Lung (tissue), 17 donors: ENCODE measurements at places on chromosomes 5 and 9. TPM values are rescaled to one million over a fixed set of nuclear protein-coding genes. Genes with fewer than 3 reads are reported as not detected.

Gene DNLZ
- 13.1 TPM for polyA plus RNA-seq

Gene LPCAT1
- polyA plus RNA-seq: 669 TPM

Gene TXNDC8
- not detected for polyA plus RNA-seq

Gene MEGF9
- polyA plus RNA-seq: 39.2 TPM

Gene POU4F3
- polyA plus RNA-seq: not detected

Gene PTTG1
- 13.7 TPM for polyA plus RNA-seq

Gene ANXA2R
- polyA plus RNA-seq: 5.2 TPM

Gene MARCHF3
- 16.0 TPM for polyA plus RNA-seq

Gene PPP3R2
- not detected for polyA plus RNA-seq

Gene CRAT
- polyA plus RNA-seq: 10.4 TPM

Gene PCDHB13
- 0.59 TPM for polyA plus RNA-seq

Gene UGT3A1
- polyA plus RNA-seq: not detected

- no peaks in the 10 kb centered on the region for H3K4me1 ChIP-seq
- H3K36me3 ChIP-seq: no peaks in the 10 kb centered on the region
- no peak overlapping the region for H3K4me3 ChIP-seq
- H3K27ac ChIP-seq: no peak overlapping the region
- DNase-seq: no peak
- H3K27me3 ChIP-seq: no peaks in the 10 kb centered on the region
These were observed 237.8 kb upstream of the EDIL3 start for GRCh38 chr5:84622461-84622860.

GRCh38 chr9:106916466-106917235 lies 53.7 kb downstream of the ZNF462 start:
- DNase-seq: peak; percentile 52
- no peaks in the 10 kb centered on the region for H3K36me3 ChIP-seq
- peaks cover 28% of the 10 kb centered on the region for H3K4me1 ChIP-seq
- H3K4me3 ChIP-seq: no peak overlapping the region
- H3K27me3 ChIP-seq: no peaks in the 10 kb centered on the region

DNA sequence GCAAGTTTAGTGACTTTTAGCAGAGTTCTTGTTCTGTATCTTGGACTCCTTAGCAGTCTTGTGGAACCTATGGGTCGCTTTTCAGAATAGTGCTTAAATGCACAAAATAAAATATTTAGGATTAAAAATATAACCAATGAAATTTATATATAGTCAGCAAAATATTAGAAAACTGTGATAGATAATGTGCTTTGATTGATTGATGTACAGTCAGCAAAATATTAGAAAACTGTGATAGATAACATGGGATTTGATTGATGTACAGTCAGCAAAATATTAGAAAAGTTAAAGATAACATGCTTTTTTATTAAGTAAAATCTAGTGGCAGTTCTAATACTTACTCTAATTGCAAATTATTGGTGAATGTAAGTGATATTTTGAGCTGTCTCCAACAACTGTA lies 16.1 kb downstream of the PALM2AKAP2 start:
- H3K27ac ChIP-seq: no peak overlapping the region
- H3K27me3 ChIP-seq: no peaks in the 10 kb centered on the region
- H3K36me3 ChIP-seq: no peaks in the 10 kb centered on the region
- no peak overlapping the region for H3K4me3 ChIP-seq
- H3K4me1 ChIP-seq: peaks cover 54% of the 10 kb centered on the region

- no peak overlapping the region for H3K4me3 ChIP-seq
- H3K4me1 ChIP-seq: no peaks in the 10 kb centered on the region
- H3K27me3 ChIP-seq: no peaks in the 10 kb centered on the region
- no peak overlapping the region for H3K27ac ChIP-seq
These were observed 116.0 kb downstream of the TENT4A start for GRCh38 chr5:6829150-6829784.

DNA sequence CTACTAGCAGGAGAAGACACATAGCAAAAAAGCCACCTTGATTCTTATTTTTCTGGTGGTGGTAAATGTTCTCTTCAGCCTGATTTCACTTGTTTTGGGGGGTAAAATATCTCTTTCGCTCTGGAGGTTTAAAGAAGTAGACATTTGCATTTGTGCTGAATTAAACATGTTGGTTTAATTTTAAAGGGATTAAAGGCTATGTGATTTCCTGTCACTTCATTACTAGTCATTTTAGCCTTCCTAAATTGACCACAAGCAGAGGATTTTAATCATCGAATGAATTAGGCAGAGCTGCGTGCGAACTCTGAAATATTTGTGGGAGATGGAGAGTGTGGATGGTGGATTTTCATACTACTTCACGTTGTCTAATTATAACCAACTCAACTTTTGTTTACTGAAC lies 4.8 kb downstream of the RASGRF2 start:
- DNase-seq: no peak
- H3K27me3 ChIP-seq: peaks cover 56% of the 10 kb centered on the region
- peaks cover 13% of the 10 kb centered on the region for H3K4me1 ChIP-seq
- no peaks in the 10 kb centered on the region for H3K36me3 ChIP-seq
- H3K27ac ChIP-seq: no peak overlapping the region

- H3K27ac ChIP-seq: no peak overlapping the region
- H3K4me3 ChIP-seq: no peak overlapping the region
- DNase-seq: no peak
These were observed 26.1 kb downstream of the POU5F2 start for GRCh38 chr5:93715327-93715726.

GRCh38 chr5:57166276-57166675 lies 7.6 kb upstream of the GPBP1 start:
- no peaks in the 10 kb centered on the region for H3K4me1 ChIP-seq
- H3K36me3 ChIP-seq: no peaks in the 10 kb centered on the region
- H3K27me3 ChIP-seq: no peaks in the 10 kb centered on the region

- peaks cover 46% of the 10 kb centered on the region for H3K4me1 ChIP-seq
- H3K27me3 ChIP-seq: no peaks in the 10 kb centered on the region
- DNase-seq: peak; percentile 42
- H3K4me3 ChIP-seq: no peak overlapping the region
- no peak overlapping the region for H3K27ac ChIP-seq
These were observed 7.6 kb downstream of the PTGER4 start for GRCh38 chr5:40687321-40687720.

GRCh38 chr9:81690251-81690851 lies 1.0 kb upstream of the TLE1 start:
- no peaks in the 10 kb centered on the region for H3K36me3 ChIP-seq
- no peaks in the 10 kb centered on the region for H3K27me3 ChIP-seq
- peaks cover 3% of the 10 kb centered on the region for H3K4me1 ChIP-seq
- peak; percentile 72 for DNase-seq

- no peak overlapping the region for H3K27ac ChIP-seq
- H3K4me3 ChIP-seq: no peak overlapping the region
These were observed 499.0 kb downstream of the GADD45G start for GRCh38 chr9:90103771-90104170.

GRCh38 chr5:160198146-160198545 lies 31.2 kb upstream of the FABP6 start:
- no peaks in the 10 kb centered on the region for H3K27me3 ChIP-seq
- H3K27ac ChIP-seq: no peak overlapping the region
- no peaks in the 10 kb centered on the region for H3K36me3 ChIP-seq
- H3K4me1 ChIP-seq: peaks cover 12% of the 10 kb centered on the region
- DNase-seq: peak; percentile 16

GRCh38 chr9:69121155-69122081 lies 52.7 kb upstream of the TJP2 start:
- no peaks in the 10 kb centered on the region for H3K36me3 ChIP-seq
- peak; percentile 69 for DNase-seq
- peak overlapping the region; percentile 75 for H3K27ac ChIP-seq
- peaks cover 3% of the 10 kb centered on the region for H3K4me1 ChIP-seq
- H3K27me3 ChIP-seq: no peaks in the 10 kb centered on the region
- peak overlapping the region; percentile 90 for H3K4me3 ChIP-seq

GRCh38 chr9:3455094-3455493 lies 70.7 kb downstream of the RFX3 start:
- H3K27me3 ChIP-seq: no peaks in the 10 kb centered on the region
- H3K27ac ChIP-seq: no peak overlapping the region
- no peak overlapping the region for H3K4me3 ChIP-seq
- no peak for DNase-seq
- H3K4me1 ChIP-seq: peaks cover 5% of the 10 kb centered on the region

DNA sequence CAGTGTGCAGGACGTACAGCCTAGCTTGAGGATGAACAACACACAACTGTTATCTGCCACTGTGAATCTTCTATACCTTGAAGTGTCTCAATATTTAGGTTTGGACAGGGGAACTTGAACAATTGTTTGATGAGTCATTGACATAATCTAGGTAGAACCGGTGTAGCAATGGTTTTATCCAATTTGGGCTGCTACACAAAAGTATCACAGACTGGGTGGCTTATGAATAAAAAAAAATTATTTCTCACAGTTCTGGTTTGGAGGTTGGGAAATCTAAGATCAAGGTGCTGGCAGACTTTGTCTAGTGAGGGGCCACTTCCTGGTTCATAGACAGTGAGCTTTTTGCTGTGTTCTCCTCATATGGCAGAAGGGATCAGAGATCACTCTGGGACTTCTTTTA lies 359.7 kb downstream of the HCN1 start:
- peak overlapping the region; percentile 21 for H3K27ac ChIP-seq
- no peaks in the 10 kb centered on the region for H3K4me1 ChIP-seq
- H3K36me3 ChIP-seq: no peaks in the 10 kb centered on the region
- no peak for DNase-seq
- no peak overlapping the region for H3K4me3 ChIP-seq

- H3K4me3 ChIP-seq: no peak overlapping the region
- no peaks in the 10 kb centered on the region for H3K27me3 ChIP-seq
- H3K27ac ChIP-seq: no peak overlapping the region
- DNase-seq: no peak
- H3K4me1 ChIP-seq: no peaks in the 10 kb centered on the region
These were observed 32.0 kb downstream of the PTGS1 start for GRCh38 chr9:122402874-122403273.

DNA sequence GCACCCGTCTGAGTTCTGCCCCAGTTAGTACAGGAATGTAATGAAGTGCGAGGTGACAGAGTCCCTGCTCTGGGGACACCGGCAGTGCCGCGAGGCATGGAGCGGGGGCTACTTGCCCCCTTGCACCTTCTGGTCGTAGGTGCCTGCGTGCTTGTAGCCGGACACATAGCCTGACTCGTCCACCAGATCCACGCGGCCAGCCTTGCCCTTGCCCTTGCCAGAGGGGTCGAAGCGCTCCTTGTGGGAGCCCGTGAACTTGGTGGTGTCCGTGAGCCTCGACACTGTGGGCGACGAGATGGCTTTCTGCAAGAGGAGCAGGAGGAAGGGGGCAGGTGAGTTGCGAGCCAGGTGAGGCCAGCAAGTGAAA lies 28.2 kb downstream of the TPPP start:
- H3K4me1 ChIP-seq: no peaks in the 10 kb centered on the region
- no peaks in the 10 kb centered on the region for H3K27me3 ChIP-seq
- DNase-seq: no peak
- H3K4me3 ChIP-seq: no peak overlapping the region

GRCh38 chr5:167587772-167588437 lies 703.5 kb upstream of the WWC1 start:
- DNase-seq: no peak
- H3K4me3 ChIP-seq: no peak overlapping the region
- H3K4me1 ChIP-seq: peaks cover 9% of the 10 kb centered on the region
- H3K36me3 ChIP-seq: no peaks in the 10 kb centered on the region
- H3K27me3 ChIP-seq: no peaks in the 10 kb centered on the region

DNA sequence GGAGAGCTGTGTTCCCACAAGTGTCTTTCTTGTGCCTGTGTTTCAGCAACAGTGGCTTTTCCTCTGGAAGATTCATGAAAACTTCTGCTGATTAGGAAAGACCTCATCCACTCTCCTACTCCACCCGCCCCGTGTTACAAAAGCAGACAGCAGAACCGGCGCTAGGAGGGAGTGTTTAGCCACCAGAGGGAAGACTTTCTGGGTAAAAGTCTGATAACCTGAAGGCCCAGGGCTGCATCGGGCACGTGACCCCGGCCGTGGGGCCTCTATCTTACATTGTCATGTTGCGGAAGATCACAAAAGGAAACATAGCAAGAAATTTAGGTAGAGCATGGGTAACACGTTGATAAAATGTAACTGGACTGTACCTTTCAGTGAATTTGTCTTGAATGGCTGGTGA lies 32.0 kb upstream of the DMRT2 start:
- H3K4me3 ChIP-seq: no peak overlapping the region
- H3K27ac ChIP-seq: no peak overlapping the region
- peaks cover 20% of the 10 kb centered on the region for H3K27me3 ChIP-seq
- H3K36me3 ChIP-seq: no peaks in the 10 kb centered on the region
- DNase-seq: peak; percentile 42
- no peaks in the 10 kb centered on the region for H3K4me1 ChIP-seq

GRCh38 chr5:175829813-175830585 lies 41.4 kb upstream of the CPLX2 start:
- H3K4me3 ChIP-seq: no peak overlapping the region
- no peaks in the 10 kb centered on the region for H3K27me3 ChIP-seq
- no peak for DNase-seq
- no peaks in the 10 kb centered on the region for H3K36me3 ChIP-seq
- H3K4me1 ChIP-seq: no peaks in the 10 kb centered on the region

DNA sequence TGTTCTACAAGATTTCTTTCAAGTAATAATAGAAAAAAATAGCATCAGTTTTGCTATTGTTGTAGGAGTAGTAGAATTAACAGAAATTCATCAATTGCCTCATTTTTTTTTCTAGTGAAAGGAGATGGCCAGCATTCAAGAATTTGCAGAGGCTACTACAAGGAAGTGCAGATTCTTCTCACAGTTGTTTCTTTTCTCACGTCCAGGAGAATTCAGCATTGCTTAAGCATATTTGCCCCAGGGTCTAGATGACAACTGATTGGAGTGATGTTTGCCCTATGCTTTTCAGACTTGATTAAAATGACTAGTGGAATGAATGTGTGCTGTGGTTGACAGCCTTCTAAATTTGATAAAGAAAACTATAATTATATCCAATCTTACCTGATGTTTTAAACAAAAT lies 46.6 kb upstream of the SLC12A2 start:
- H3K4me1 ChIP-seq: no peaks in the 10 kb centered on the region
- no peak overlapping the region for H3K27ac ChIP-seq
- H3K27me3 ChIP-seq: no peaks in the 10 kb centered on the region
- no peaks in the 10 kb centered on the region for H3K36me3 ChIP-seq
- no peak for DNase-seq
- H3K4me3 ChIP-seq: no peak overlapping the region

DNA sequence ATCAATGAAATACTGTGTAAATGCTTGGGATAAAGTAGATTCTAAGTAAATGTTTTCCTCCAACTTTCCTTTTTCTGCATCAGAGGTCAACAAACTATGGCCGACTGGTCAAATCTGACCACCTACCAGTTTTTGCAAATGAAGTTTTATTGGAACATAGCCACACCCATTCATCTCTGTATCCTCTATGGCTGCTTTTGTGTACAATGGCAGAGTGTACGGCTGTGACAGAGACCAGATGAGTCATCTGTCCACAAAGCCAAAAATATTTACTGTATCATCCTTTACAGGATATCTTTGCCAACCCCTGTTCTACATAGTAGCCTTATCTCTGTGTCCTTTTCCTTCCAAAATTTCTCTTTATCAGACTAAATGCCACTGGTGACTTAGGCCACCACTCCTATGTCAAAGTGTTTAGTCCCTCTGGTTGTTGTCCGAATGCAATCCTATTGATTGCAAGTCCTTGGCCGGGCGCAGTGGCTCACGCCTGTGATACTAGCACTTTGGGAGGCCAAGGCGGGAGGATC lies 218.4 kb upstream of the KLF4 start:
- no peak overlapping the region for H3K4me3 ChIP-seq
- H3K27me3 ChIP-seq: no peaks in the 10 kb centered on the region
- no peaks in the 10 kb centered on the region for H3K4me1 ChIP-seq
- no peak for DNase-seq

- no peak overlapping the region for H3K4me3 ChIP-seq
- no peaks in the 10 kb centered on the region for H3K36me3 ChIP-seq
- no peak for DNase-seq
- H3K4me1 ChIP-seq: no peaks in the 10 kb centered on the region
- no peaks in the 10 kb centered on the region for H3K27me3 ChIP-seq
These were observed 550 bp downstream of the IFNE start for GRCh38 chr9:21481470-21482056.
